ENCODE measurements at places on chromosomes 7 and 10.

GRCh38 chr10:57964351-57964750 lies 303.3 kb downstream of the IPMK start:
- DNase-seq: no peak

DNA sequence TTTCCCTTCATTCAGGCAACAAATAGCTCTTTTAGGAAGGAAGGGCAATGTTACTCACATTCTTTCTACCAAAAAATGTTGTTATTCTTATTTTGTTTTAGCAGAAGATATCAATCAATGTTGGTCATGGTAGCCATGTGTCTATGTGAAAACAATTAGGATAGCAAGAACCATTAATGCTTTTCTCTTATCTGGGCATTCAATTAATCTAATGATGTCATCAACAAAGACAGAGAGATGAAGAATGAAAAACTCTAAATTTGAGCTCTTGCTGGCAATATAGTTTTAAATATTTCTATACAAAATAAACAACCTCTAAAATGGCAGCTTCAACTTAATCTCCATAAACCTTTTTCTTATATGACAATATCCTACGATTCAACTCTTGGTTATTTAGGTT lies 353.7 kb upstream of the ANKRD30A start:
- no peak for DNase-seq

- no peak for DNase-seq
Observed at GRCh38 chr10:73838827-73839226, 27.4 kb upstream of the NDST2 start.

GRCh38 chr7:92833766-92834506 lies 2.4 kb downstream of the CDK6 start:
- peak; percentile 85 for DNase-seq

- no peak for DNase-seq
Observed at GRCh38 chr7:78062214-78062613, 263.6 kb downstream of the PHTF2 start.

DNA sequence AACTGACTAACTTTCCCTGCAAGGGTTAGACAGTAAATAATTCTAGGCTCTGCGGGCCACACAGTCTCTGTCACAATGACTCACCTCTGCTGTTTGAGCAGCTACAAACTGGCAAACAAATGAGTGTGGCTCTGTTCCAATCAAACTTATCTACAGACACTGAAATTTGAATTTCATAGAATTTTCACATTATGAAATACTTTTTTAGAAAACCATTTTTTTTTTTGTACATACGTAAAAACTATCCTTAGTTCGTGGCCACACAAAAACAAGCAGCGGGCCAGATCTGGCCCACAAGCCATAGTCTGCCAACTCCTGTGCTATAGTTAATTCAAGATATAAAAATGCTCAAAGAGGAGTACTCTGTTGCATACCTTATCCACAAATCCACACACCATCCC lies 32.6 kb downstream of the PIP4K2A start:
- no peak for DNase-seq
